Activated T-helper 1 cell treated with anti-CD3 and anti-CD28 coated beads, Interleukin-12 subunit alpha, Interleukin-12 subunit beta, Interleukin-2, Interleukin-4 antibody, amounts not matched to agents 30 ng/mL and 10 ng/mL and 1 ng/mL, durations not matched to agents 14 hours and 24 hours and 36 hours (primary cell): ENCODE measurements at places on chromosomes 2 and 18. TPM values are rescaled to one million over a fixed set of nuclear protein-coding genes. Genes with fewer than 3 reads are reported as not detected.
A peak's percentile ranks its signal among the peaks of the same experiment; 100 is the strongest.

DNA sequence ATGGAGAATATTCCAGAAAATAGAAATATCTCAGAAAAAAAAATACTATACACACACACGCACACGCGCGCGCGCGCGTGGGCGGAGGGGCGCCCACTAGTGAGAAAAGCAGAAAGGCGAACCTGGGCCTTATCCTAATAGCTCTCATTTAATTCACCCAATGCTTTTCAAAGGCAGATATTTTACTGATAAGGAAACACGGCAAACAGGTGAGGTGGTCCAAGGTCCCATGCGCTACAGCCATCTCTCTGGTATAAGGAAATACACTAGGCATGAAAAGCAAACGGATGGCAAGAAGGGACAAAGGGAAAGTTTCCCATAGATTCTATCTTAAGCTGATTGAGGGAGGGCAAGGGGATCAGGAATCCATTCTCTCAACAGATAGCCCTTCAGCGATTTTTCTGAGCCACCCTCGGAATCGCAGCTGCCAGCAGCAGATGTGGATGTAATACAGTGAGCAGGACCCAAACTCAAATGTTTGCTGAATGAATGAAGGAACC, 136.7 kb downstream of the TMEM247 start:
- H3K27ac ChIP-seq: peak overlapping the region; percentile 99
- H3K4me3 ChIP-seq: peak overlapping the region; percentile 96
- H3K36me3 ChIP-seq: peaks cover 13% of the 10 kb centered on the region
- peaks cover 2% of the 10 kb centered on the region for H3K27me3 ChIP-seq
- H3K4me1 ChIP-seq: peaks cover 41% of the 10 kb centered on the region

The SDC1 gene
- total RNA-seq: 0.26 and 0.27 TPM in 2 replicates

- H3K27me3 ChIP-seq: no peaks in the 10 kb centered on the region
- H3K4me3 ChIP-seq: no peak overlapping the region
- no peaks in the 10 kb centered on the region for H3K4me1 ChIP-seq
- no peak overlapping the region for H3K27ac ChIP-seq
Observed at GRCh38 chr2:174076040-174076439, 110.9 kb upstream of the SP3 start.

- no peak overlapping the region for H3K27ac ChIP-seq
- H3K36me3 ChIP-seq: no peaks in the 10 kb centered on the region
- peaks cover 10% of the 10 kb centered on the region for H3K27me3 ChIP-seq
- no peak overlapping the region for H3K4me3 ChIP-seq
- H3K4me1 ChIP-seq: no peaks in the 10 kb centered on the region
Observed at GRCh38 chr2:36823862-36824261, 127.4 kb downstream of the VIT start.

GRCh38 chr2:9050122-9050809, 46.8 kb upstream of the MBOAT2 start:
- H3K4me1 ChIP-seq: no peaks in the 10 kb centered on the region
- H3K27me3 ChIP-seq: peaks cover 5% of the 10 kb centered on the region

GRCh38 chr2:75562513-75562864, 1.8 kb upstream of the EVA1A start:
- peaks cover 3% of the 10 kb centered on the region for H3K36me3 ChIP-seq
- no peak for DNase-seq
- H3K27ac ChIP-seq: no peak overlapping the region

The POTEJ gene
- not detected in 2 replicates for total RNA-seq

- no peaks in the 10 kb centered on the region for H3K4me1 ChIP-seq
- no peak overlapping the region for H3K4me3 ChIP-seq
- no peak overlapping the region for H3K27ac ChIP-seq
- DNase-seq: no peak
- peaks cover 30% of the 10 kb centered on the region for H3K27me3 ChIP-seq
Observed at GRCh38 chr18:9850309-9850708, 35.5 kb upstream of the TXNDC2 start.

DNA sequence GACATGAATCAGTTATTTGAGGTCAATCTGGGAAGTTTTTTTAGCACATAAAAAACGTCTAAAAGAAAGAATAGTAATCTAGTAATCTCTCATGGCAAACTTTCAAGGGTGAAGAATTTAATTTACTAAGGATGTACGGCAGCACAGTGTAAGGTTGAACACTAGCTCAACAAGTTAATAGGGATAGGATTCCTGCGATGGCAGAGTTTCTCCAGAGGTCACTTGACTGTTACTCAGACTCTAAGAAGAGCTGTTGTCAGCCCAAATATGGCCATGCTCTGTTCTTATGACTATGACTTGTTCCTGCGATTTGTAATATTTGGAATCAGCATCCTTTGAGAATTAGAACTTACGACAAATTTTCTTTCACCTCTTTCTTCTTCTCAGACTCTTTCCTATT, 553.3 kb upstream of the TNP1 start:
- no peaks in the 10 kb centered on the region for H3K27me3 ChIP-seq
- no peaks in the 10 kb centered on the region for H3K36me3 ChIP-seq
- no peak overlapping the region for H3K4me3 ChIP-seq
- no peaks in the 10 kb centered on the region for H3K4me1 ChIP-seq
- no peak for DNase-seq
- H3K27ac ChIP-seq: no peak overlapping the region

- H3K4me3 ChIP-seq: no peak overlapping the region
- peaks cover 12% of the 10 kb centered on the region for H3K4me1 ChIP-seq
- H3K27ac ChIP-seq: peak overlapping the region; percentile 34
- no peak for DNase-seq
Observed at GRCh38 chr2:237227592-237228280, 142.0 kb downstream of the COPS8 start.

The MFF gene
- total RNA-seq: 69.9 and 74.9 TPM in 2 replicates

DNA sequence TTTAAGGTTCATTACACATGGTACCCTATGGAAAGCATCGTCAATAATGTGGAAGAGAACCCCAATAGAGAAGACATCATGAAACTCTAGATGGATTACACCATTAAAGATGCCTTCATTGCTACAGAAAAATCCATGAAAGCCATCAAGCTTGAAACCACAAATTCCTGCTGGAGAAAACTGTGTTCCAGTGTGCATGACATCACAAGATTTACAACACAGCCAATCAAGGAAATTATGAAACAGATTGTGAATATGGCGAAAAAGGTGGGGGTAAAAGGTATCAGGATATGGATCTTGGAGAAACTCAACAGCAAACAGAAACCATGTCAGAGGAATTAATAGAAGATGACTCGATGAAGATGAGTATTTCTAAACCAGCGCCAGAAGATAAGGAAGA, 200.0 kb downstream of the SLC4A10 start:
- no peak overlapping the region for H3K4me3 ChIP-seq
- no peak for DNase-seq
- H3K36me3 ChIP-seq: no peaks in the 10 kb centered on the region
- H3K27me3 ChIP-seq: no peaks in the 10 kb centered on the region

The C2orf42 gene
- total RNA-seq: 21.6 and 24.1 TPM in 2 replicates

DNA sequence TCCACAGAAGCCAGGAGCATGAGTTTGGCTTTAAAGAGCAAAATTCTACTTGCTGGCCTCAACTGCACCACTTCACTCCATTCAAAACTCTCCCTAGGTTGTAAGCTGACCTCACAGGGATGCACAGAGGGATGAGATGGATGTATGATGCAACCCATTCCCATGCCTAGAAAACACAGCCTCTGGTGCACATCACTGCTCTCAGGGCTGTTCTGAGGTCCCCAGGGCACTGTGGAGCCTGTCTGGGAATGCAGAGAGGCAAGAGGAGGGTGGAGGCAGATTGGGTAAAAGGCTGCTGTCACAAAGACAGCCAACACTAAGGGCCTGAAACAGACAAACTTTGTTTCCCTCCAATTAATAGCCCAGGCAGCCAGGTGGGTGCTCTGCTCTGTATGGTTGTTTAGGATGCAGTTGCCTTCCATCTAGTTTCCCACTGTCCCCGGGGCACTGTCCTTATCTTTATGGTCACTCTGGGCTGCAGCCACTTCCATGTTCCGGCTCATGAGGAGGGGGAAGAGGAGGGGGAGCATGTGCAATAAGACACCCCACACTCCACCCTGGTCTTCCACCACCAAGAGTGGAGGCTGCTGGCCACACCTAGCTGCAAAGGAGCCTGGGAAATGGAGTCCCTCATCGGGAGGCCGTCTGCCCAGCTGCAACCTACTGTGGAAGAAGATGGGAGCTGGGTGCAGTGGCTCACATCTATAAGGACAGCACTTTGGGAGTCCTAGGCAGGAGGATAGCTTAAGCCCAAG, 7.0 kb downstream of the GPR45 start:
- H3K27ac ChIP-seq: no peak overlapping the region
- H3K27me3 ChIP-seq: peaks cover 1% of the 10 kb centered on the region
- DNase-seq: no peak
- H3K36me3 ChIP-seq: no peaks in the 10 kb centered on the region

GRCh38 chr18:3447068-3447894, 2.7 kb upstream of the TGIF1 start:
- peak; percentile 27 for DNase-seq
- H3K36me3 ChIP-seq: peaks cover 2% of the 10 kb centered on the region
- H3K4me3 ChIP-seq: peak overlapping the region; percentile 97
- peaks cover 4% of the 10 kb centered on the region for H3K27me3 ChIP-seq

DNA sequence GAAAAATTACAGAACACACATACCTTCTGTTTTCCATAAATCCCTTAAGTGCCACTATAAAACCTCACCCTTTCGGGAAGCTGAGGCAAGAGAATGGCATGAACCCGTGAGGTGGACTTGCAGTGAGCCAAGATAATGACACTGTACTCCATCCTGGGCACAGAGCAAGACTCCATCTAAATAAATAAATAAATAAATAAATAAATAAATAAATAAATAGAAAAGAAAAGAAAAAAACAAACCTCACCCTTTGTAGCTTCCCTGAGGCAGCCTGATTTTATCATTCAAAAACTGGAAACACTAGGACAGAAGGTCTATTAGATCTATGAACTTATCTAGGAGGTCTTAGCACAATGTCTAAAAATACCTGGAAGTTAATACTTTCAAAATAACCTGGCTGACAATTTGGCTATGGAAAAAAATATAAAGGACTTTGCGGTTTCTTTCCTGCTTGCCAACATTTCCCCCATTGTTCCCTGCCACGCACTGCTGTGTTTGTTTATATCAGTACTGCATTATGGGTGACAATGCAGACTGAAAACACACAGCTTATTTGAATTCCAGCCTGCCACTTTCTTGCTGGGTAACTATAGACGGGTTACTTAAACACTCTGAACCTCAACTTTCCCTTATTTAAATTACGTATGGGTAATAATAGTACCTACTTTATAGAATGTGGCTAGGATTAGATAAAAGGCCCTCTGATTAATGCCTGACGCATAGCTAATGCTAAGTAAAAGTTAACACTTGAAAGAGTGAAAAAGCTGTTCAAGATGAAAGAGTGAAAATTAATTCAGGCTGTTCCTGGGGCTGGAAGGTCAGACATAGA, 313.0 kb downstream of the RDH14 start:
- H3K4me1 ChIP-seq: no peaks in the 10 kb centered on the region
- H3K27ac ChIP-seq: no peak overlapping the region
- peaks cover 1% of the 10 kb centered on the region for H3K27me3 ChIP-seq
- no peak overlapping the region for H3K4me3 ChIP-seq
- no peaks in the 10 kb centered on the region for H3K36me3 ChIP-seq

DNA sequence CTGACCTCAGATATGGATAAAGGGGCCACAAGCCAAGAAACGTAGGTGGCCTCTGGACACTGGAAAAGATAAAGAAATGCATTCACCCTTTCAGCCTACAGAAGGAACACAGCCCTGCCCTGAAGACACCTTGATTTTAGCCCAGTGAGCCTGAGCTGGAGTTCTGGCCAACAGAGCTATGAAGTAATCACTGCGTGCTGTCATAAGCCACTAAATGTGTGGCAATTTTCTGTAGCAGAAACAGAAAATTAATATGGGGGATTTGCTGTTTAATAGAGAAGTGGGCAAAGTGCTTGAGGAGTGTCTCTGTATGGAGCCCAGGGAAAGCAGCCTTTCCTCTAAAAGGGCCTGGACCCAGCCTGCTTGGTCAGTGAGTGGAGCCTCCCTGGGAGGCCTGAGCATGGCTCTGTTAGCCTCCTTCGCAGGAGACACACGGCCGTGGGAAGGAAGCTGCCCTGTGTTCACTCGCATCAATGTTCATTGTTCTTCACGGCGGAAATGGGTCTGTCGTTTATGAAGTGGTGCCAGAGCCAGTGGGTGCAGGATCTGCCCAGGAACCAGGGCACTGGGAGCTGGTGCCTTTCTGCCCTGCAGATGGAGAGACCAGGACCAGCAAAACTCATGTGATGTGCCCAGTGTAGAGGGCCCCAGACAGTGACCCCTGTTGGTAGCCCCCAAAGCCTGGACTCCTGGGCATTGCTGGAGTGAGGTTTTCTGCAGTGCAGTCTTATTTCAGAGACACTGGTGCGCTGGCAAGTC, 268.9 kb downstream of the NDUFA10 start:
- H3K36me3 ChIP-seq: no peaks in the 10 kb centered on the region
- no peak overlapping the region for H3K27ac ChIP-seq
- DNase-seq: no peak
- H3K4me1 ChIP-seq: no peaks in the 10 kb centered on the region
- H3K4me3 ChIP-seq: no peak overlapping the region

The GAL3ST2 gene
- 0.51 and 0.60 TPM in 2 replicates for total RNA-seq

The LRRTM1 gene
- total RNA-seq: not detected in 2 replicates

- H3K27me3 ChIP-seq: peaks cover 6% of the 10 kb centered on the region
- no peak for DNase-seq
- H3K27ac ChIP-seq: no peak overlapping the region
- no peaks in the 10 kb centered on the region for H3K36me3 ChIP-seq
- H3K4me3 ChIP-seq: no peak overlapping the region
- H3K4me1 ChIP-seq: no peaks in the 10 kb centered on the region
Observed at GRCh38 chr2:208042041-208042440, 16.7 kb upstream of the PLEKHM3 start.

The SPR gene
- 10.9 and 11.2 TPM in 2 replicates for total RNA-seq

GRCh38 chr2:219914577-219914976, 287.1 kb downstream of the SLC4A3 start:
- H3K27ac ChIP-seq: no peak overlapping the region
- no peaks in the 10 kb centered on the region for H3K27me3 ChIP-seq
- no peak for DNase-seq
- no peak overlapping the region for H3K4me3 ChIP-seq

The HNMT gene
- not detected in 2 replicates for total RNA-seq
